ENCODE measurements at places on chromosomes 12 and 14.

- DNase-seq: no peak
These were observed 1304.7 kb upstream of the FLRT2 start for GRCh38 chr14:84225268-84225667.

DNA sequence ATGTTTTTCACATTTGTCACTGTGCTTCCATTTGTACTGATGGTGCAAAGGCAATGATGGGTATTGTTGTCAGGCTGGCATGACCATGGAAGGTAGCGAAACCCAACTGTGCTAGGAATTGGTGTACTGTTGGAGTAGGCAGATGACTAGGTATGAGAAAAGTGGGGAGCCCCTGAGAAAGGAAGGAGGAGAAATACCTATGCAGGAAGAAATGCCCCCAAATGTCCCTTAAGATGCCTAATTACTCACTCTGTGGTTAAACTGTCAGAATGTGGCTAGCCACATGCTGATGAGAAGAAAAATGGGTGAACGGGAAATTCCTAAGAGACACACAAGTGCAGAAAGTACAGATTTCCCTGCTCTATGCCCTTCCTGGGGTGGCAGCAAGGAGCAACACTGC, 339.1 kb downstream of the TMEM132D start:
- DNase-seq: no peak

DNA sequence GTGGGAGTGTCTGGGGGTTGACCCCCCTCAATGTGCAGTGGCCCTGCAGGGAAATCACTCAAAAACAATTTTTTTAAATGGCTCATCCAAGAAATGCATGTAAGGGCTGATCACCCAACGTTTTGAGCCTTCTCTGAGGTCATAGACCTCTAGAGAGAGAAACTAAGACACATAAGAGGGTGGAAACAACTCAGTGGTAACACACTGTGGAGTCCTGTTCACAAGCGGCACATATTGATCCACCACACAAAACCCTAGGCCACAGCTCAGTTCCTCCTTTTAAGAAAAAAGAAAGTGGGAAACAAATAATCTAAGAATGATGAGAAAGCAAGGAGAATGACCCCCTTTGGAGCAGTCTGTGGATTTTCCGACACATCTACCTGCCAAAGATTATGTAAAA, 83.0 kb upstream of the METAP2 start:
- no peak for DNase-seq

DNA sequence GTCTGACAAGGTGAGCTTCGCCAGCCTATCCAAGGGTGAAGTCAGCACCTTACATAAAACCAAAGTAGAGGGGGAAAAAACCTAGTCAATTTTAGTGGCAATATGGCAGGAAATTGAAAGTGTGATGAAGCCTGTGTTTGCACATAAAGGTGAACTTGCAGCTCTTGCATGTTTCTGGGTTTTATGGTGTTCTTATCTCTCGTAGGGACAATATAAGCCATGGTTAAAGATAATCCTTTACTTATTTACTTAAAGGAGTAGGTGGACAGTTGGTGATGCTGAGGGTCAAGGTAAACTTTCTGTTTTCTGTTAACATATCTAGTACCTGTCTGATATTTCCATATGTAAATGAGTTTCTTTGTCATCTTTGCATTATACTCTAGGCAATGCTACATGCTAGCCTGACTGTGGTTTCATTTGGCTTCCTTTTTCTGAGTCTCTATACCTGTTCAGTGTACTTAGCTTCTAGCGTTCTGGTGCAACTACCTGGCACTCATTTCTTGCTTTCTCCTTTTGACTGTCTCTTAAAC, 32.8 kb downstream of the CCDC91 start:
- DNase-seq: no peak

- DNase-seq: no peak
These were observed 153.6 kb downstream of the PHLDA1 start for GRCh38 chr12:75877763-75878621.

DNA sequence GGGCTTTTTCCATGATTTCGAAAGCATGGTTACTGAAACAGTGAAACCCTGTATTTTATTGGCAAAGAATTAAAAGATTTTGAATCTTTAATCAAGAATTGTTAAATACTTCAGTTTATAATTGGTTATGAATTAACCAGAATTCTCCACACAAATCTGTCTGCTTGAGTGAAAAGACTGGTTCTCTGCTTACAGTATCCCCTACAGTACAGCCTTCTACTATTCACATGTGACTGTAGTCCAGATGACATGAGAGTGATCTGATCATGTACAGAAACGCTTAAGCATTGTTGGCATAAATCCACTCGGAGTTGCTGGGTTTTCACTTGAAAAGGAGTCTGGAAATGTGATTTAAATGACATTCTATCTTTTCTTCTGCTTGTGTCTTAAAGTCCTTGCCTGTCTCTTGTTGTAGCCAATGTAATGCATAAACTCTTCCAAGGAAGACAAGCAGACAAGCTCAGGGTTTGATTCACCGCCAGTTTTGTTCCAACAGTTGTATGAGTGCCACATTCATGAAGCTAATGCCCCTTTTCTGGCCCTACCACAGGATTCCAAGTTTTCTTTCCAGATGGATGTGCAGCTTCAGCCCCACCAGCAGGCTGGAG, 222.0 kb upstream of the LRIG3 start:
- no peak for DNase-seq

DNA sequence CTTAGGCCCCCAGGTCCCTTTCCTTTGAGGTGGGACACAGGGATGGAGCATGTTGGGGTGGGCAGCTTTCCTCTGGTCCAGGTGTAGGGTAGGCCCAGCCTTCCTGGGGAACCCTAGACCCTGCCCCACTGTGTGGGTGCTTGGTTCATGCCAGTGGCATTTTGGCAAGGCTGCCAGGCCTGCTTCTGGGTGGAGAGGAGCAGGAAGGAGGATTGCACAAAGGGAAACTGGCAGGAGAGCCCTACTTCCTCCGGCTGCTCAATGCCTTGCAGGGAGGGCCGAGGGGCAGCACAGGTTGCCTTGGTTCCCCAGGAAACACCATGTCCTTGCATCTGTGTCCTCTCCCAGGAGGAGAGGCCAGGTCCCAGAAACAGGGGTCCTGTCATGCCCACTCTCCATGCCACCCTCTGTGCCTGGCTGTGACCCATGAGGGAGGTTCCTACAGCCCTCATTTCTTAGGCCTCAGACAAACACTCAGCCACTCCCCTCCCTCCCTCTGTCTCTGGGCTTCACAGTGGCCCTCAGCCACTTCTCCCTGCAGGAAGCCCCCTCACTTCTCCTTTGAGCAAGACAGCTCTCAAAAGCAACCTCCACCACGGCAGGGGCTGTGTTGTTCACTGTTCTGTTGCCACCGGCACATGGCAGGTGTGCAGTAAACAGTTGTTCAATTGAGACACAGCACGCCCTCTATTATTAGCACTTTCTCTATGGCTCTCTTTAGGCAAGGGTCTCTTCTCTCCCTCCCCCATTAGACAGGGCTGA, 6.8 kb upstream of the KRT80 start:
- DNase-seq: no peak

DNA sequence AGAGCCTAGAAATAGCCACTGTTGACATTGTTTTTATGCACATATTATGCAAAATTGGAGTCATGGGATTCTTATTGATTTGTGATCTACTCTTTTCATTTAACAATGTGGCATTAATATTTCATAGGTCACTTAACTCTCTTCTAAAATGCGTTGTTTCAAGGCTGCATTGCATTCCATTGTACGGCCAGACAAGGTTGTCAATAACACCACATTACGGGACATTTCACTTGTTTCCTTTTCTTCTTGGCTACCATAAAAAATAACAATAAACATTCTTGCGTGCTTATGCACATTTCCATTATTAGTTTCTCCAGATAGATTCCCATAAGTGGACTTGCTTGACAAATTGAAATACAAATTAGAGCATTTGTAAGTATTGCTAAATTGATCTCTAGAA, 120.8 kb upstream of the TMCC3 start:
- DNase-seq: no peak

DNA sequence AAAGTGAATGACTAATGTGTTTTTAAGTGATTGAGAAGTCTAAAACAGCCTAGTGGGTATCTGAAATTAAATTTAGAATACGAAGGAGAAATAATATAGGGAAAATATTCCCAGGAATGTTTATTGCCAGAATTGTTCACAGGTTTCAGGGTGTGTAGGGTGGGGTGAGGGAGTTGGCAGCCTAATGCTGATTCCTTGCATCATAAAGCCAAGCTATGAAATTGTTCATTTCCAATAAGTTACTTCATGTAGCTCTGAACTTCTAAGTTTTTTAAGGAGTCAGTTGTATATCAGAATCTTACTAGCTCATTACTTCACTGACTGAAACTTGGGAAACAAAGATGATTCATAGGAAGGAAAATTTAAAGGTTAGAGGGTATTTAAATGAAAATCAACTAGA, 56.4 kb downstream of the RAB35 start:
- DNase-seq: no peak

GRCh38 chr12:27915021-27915420, 57.5 kb downstream of the PTHLH start:
- no peak for DNase-seq

GRCh38 chr12:26422839-26423398, 227.5 kb downstream of the SSPN start:
- no peak for DNase-seq

All from activated CD4-positive, CD25-positive, alpha-beta regulatory T cell treated with anti-CD3 and anti-CD28 coated beads, Interleukin-2, amount 50 U/mL, for 16 hours (primary cell).